ENCODE measurements at places on chromosomes 2 and 18.
A peak's percentile ranks its signal among the peaks of the same experiment; 100 is the strongest.

- no peak for DNase-seq
Measured at GRCh38 chr2:111671426-111672150, 212.4 kb downstream of the ANAPC1 start.

- no peak for DNase-seq
Measured at GRCh38 chr2:64166212-64166611, 22.0 kb upstream of the PELI1 start.

DNA sequence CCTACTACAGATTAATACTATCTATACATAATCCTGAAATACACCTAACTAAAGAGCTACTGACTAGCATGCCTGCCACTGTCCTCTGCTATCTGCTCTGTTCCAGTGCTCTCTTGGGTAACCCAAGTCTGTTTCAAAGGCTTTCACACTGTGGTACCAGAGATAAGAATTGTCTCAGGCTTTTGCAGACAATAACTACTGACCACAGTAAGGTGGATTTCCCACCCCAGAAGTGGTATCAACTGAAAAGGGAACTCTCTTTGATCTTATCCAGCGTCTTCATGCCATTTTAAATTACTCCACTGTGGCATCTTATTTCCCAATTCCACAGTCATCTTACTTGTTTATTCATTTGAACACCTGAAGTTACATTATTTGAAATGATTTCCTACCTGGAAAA, 190.2 kb downstream of the IKZF2 start:
- no peak for DNase-seq

- DNase-seq = no peak
Measured at GRCh38 chr18:13621886-13622619, 104.3 kb downstream of the FAM210A start.

- peak; percentile 32 for DNase-seq
Measured at GRCh38 chr18:4068552-4069158, 386.5 kb downstream of the DLGAP1 start.

- DNase-seq = no peak
Measured at GRCh38 chr2:67246791-67247190, 150.3 kb upstream of the ETAA1 start.

DNA sequence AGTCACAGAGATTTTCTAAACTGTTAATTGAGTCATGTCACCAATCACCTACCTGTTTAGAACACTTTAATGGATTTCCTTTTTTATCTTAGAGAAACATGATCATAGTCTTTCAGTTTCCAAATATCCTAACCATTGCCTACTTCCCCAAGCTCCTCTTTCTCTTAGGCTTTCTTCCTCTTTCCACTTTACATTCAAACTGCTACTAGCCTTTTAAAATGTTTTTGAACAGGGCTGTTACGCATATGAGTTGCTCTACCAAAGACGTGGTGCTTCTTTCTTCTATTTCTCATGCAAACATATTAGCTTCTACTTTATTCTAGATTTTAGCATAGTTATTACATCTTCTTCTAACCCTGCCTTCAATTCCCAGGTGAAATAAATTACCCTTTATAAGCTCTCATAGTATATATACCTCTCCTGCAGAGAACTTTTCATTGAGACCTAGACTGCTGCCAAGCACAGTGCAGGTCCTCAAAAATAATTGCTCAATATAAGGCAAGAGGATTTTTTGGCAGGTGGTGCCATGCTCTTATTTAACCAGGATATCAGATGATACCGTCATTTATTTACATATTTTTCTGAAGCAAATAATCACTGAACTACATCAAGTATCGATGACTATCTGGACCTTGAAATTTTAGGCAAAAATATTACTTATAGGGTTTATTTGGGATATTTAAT, 937.1 kb downstream of the TSN start:
- DNase-seq = no peak

DNA sequence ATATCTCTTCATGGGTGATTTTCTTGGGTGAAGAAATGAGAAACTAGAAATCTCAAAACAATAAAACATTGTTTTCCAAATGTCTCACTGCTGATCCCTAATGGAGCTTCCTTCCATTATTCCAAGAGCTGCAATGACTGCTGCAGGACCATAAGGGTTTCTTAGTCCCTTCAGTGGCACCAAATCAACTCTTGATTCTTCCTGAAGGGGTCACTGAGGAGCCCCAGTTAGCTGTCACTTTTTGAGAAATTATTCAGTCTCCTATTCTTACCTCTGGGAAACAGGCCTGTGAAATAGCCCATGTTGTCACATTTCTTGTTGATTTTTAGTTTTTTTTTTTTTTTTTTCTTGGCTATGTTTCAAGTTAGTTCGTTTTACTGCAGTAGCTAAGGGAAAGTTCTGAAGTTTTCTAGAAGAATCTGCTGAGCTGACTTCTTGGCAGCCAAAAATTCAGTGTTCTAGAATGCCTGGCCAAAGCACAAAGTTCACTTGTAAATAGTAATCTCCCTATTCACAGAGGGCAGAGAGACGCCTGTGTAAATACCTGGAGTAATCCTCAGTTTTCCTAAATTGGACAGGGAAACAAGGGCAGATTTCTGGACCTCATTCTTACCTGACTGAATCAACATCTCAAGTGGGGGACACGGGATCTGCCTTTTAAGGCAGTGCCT, 480.0 kb downstream of the RIT2 start:
- DNase-seq = no peak

DNA sequence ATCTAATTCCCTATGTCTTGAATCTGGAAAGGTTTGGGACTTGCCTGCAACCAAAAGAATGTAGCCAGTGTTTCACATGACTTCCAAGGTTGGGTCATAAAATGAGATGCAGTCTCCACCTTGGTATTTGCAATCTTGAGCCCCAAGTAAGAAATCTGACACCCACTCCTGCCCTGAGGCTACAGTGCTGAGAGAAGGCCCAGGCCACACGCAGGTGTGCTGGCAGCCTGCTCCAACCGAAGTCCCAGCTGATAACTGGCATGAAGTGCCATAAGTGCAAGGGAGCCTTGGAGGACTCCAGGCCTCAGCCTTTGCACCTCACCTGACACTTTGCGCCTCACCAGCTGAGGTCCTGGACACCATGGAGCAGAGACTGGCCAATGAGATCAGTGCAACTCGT, 182.7 kb downstream of the ANAPC1 start:
- no peak for DNase-seq

GRCh38 chr2:113872201-113872600, 17.7 kb upstream of the ACTR3 start:
- peak; percentile 86 for DNase-seq

GRCh38 chr2:124805060-124805459, 780.0 kb downstream of the CNTNAP5 start:
- DNase-seq = no peak

- DNase-seq = no peak
Measured at GRCh38 chr2:169397697-169398096, 35.4 kb upstream of the LRP2 start.
